Stimulated activated CD8-positive, alpha-beta memory T cell treated with anti-CD3 and anti-CD28 coated beads, Interleukin-4, amount 100 ng/mL, for 4 hours (primary cell): ENCODE measurements at places on chromosomes 1 and 21.
A peak's percentile ranks its signal among the peaks of the same experiment; 100 is the strongest.

GRCh38 chr1:153626904-153627714 is at the start of gene S100A13:
Gene S100A13, minus strand, starts transcription at chr1:153627505. Its CDS starts 1,033 bp downstream, at chr1:153626472.
- no peak for DNase-seq

DNA sequence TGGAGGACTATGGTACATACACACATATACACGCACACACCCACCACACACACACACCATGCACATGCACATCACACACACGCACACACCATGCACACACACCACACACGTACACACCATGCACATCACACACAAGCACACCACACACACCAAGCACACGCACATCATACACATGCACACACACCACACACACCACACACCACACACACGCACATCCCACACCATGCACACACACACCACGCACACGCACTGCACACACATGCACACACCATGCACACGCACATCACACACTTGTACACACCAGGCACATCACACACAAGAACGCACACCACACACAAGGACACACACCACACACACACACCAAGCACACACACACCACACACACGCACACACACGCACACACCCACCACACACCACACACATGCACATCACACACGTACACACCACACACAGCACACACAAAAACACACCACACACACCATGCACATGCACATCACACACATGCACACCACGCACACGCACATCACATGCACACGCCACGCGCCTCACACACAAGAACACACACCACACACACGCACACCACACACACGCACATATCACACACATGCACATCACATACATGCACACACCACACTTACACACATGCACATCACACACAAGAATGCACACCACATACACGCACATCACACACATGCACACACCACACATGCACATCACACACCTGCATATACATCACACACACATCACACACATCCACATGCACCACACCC is 9.2 kb downstream of the PDE9A start:
- DNase-seq: no peak

- no peak for DNase-seq
Observed at GRCh38 chr1:110726755-110727154, 52.0 kb upstream of the KCNA3 start.

DNA sequence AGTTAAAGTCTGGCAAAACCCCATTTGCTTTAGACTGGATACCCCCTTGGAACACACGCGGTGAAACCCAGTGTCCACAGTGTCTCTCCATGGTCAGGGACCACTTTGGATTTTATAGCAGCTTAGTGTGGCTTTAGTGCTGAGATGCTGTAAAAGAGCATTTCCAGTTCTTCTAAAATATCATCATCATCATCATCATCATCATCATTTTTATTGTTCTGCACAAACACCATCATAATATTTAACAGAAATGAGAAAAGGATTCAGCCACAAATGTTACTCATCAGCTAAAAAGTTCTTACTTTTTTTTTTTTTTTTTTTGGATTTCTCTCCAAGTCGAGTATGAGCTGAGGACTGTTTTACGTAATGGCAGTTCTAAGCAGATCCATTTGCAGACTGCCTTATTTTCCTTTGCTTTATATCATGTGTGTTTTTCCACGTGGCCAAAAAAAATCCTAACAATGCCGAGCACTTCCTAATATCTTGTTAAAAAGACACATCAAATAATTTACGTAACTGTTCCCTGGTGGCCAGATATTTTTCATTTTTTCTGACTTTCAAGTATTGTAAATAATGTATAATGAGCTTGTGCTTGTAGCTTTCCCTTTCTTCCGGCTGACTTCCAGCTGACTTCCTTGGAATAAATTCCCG is 62.8 kb downstream of the EVA1C start:
- DNase-seq: no peak

- DNase-seq: no peak
Observed at GRCh38 chr21:41367945-41368734, 6.3 kb downstream of the MX2 start.

DNA sequence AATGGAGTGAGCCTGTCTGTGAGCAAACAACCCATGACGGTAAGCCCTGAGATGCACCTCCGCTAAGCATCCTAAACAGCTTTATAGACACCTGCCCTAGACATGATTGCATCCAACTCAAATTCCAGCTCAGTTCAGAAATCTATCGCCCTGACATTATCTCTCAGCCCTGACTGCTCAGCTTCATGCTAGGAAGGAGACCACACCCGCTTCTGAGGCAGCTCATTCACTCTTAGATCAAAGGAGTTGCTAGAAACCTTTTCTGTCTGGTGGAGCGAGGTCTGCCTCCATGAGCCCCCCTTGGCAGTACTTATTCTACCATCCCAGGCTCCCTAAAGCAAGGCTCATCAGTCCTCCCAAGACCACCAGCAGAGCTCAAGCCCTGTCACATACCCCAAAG is 17.0 kb downstream of the IL10RB start:
- DNase-seq: no peak

DNA sequence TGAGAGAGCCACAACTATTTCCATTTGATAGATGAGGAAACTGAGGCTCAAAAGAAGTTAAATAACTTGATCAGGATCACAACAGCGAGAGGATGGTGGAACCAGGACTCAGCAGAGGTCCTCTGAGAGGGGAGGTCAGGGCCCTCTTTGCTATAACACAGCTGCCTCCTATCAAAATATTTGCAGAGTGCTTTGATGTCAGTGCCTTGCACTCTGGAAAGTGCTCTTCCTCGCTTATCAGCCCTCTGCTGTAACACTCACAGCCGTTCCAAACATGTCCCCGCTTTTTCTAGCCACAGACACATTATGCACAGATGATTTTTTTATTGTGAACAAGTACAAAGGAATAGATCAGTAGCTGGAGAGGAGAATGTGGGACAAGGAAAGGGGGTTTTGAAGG is 71.8 kb upstream of the ARHGAP29 start:
- DNase-seq: no peak

GRCh38 chr1:45230537-45230936 is 24.1 kb upstream of the ZSWIM5 start:
- no peak for DNase-seq

- no peak for DNase-seq
Observed at GRCh38 chr1:15171271-15171908, 17.8 kb downstream of the TMEM51 start.

DNA sequence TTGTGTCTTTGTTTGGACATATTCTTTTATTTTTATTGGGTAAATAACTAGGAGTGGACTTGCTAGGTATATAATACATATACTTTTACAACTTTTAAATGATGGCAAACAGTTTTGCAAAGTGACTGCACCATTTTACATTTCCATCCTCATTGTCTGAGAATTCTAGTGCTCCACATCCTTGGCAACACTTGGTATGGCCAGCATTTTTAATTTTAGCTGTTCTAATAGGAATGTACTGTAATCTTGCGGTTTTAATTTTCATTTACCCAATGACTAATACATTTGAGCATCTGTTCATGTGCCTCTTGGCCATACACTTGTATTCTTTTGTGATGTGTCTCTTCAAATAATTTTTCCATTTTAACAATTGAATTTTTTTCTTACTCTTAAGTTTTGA is 37.0 kb upstream of the ATP6V1G3 start:
- DNase-seq: no peak

- no peak for DNase-seq
Observed at GRCh38 chr1:17661546-17662157, 93.5 kb upstream of the ACTL8 start.

- no peak for DNase-seq
Observed at GRCh38 chr1:204267191-204267601, 53.4 kb upstream of the GOLT1A start.

DNA sequence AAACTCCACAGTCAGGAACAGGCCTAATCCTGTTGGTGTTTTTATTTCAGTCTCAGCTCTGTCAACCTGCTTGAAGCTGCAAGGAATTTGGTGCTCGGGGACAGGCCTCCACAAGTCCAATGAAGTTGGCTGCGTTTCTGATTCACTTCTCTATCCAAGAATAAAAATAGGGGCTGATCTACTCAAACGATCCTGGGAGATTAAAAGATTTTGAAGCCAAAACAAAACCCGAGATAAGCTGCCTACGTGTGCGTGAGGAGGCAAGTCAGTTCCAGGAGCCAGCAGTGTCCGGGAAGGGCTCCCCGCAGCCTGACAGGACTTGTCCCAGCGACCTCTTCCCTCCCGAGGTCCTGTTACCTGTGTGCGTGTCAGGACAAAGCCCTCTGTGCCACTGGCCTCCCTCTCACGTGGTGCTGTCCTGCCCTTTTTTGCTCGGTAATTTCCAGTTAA is 98.0 kb downstream of the ETS2 start:
- no peak for DNase-seq

DNA sequence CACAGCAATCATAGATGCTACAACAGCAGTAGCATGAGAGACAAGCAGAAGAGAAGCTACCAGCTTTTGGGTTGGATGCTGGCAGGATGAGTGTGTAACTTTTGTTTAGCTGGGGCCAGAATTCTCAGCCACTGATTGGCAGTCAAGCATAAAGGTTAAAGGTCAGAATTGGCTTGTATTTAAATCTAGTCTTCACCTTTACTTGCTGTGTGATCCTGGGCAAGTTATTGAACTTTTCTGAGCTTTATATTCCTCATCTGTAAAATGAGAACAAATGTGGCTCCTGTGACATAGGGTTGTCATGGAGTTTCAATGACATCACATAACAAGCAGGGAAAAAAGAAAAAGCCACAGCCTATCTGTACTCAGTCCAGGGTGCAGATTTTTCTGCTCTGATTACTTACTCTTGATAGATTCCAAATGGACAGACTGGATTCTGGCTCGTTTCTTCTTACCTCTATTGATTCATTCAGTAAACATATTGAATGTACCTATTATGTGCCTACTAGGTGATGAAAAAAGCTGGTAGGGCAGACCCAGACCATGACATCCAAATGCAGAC is 2.8 kb upstream of the AZIN2 start:
- no peak for DNase-seq

GRCh38 chr1:241308471-241308870 is 48.5 kb downstream of the RGS7 start:
- no peak for DNase-seq

- no peak for DNase-seq
Observed at GRCh38 chr1:68280286-68280685, 48.0 kb upstream of the WLS start.

DNA sequence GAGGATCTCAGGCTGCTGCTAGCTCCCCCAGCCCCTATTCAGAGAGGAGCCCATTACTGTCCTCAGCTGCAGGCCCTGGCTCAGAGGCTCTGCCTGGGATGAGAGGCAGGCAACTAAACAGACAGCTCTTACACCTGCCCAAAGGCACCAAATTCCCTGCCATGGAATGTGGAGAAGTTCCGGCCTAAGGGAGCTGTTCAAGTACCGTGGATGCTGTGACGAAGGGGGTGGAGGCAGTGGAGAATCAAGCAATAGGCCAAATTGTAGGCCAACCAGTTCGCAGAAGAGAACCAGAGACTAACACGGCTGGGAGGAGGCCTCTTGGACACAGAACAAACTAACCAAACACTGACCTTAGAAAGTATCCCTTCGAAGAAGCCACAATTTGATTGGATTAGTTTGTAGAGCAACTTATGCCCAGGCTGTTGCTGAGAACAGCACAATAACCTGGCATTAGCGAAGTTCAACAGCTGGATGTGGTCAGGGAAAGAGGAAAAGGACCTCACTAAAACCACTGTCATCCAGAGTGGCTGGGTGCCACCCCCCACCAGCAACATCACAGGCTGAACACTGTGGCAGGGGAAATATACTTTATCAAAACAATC is 3.6 kb downstream of the C1orf174 start:
- no peak for DNase-seq

DNA sequence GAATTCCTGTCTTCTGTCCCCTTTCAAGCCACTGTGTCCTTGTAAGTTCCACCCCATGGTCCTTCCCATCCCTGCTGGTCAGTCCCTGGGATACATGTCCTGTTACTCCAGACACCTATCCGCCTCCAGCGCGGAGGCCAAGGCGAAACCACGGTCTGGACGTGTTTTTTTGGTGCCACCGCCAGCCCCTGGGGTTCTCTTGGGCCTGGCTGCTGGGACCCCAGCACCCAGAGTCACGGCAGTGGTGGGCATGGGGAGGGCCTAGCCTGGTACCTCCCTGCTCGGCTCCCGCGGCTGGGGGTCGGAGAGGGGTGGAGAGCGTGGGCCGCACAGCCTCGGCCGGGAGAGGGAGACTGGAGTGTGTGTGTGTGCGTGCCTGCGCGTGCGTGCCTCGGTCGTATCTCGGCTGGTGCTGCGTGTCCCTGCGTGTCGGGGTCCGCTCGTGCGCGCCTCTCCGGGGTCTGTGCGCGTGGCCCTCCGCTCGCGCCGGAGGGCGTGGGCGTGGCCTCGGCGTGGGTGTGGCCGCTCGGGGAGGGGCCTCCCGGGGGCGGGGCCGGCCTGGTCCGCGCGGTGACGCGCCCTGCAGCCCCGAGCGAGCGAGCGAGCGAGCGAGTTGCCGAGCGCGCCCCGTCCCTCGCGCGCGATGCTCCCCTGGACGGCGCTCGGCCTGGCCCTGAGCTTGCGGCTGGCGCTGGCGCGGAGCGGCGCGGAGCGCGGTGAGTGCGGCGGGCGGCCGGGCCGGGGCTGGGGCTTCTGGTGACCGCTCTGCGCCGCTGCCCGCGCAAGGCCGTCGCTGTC is at the start of gene VWA1:
VWA1 (plus strand) TSS at position 585 of the 798 bp plus-strand sequence; CDS start at position 644, 59 bp downstream.
- DNase-seq: peak; percentile 15
